ENCODE measurements at places on chromosomes 3 and 15. TPM values are rescaled to one million over a fixed set of nuclear protein-coding genes. Genes with fewer than 3 reads are reported as not detected.

GRCh38 chr15:88913850-88914169, 631 bp upstream of the MFGE8 start:
- H3K36me3 ChIP-seq = peaks cover 28% of the 10 kb centered on the region
- no peak for DNase-seq
- peak overlapping the region; percentile 98 for H3K4me3 ChIP-seq
- H3K4me1 ChIP-seq = peaks cover 8% of the 10 kb centered on the region
- no peaks in the 10 kb centered on the region for H3K27me3 ChIP-seq

GRCh38 chr3:127038466-127038865, 55.6 kb downstream of the PLXNA1 start:
- no peaks in the 10 kb centered on the region for H3K27me3 ChIP-seq
- no peak for DNase-seq
- H3K4me1 ChIP-seq = peaks cover under 1% of the 10 kb centered on the region
- H3K4me3 ChIP-seq = no peak overlapping the region

DNA sequence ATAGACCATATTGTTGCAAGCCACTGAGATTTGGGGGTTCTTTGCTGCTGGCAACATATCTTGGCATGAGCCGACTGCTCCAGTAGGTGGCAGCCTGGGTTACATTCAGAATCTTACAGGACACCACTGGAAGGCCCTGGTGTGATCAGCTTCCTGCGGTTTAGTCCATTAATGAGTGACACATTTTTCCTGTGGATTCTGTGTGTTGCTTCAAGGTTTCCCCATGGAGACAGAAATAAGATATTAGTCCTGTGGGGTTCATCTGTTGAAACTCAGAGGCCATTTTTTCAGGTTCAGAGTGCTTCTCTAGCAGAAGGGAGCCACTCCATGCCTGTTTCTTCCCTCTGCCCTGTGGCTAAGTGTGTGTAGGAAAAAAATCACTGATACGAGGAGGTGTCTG, 116.2 kb downstream of the MFSD1 start:
- H3K27ac ChIP-seq = no peak overlapping the region
- H3K27me3 ChIP-seq = no peaks in the 10 kb centered on the region
- no peak overlapping the region for H3K4me3 ChIP-seq
- H3K4me1 ChIP-seq = no peaks in the 10 kb centered on the region

DNA sequence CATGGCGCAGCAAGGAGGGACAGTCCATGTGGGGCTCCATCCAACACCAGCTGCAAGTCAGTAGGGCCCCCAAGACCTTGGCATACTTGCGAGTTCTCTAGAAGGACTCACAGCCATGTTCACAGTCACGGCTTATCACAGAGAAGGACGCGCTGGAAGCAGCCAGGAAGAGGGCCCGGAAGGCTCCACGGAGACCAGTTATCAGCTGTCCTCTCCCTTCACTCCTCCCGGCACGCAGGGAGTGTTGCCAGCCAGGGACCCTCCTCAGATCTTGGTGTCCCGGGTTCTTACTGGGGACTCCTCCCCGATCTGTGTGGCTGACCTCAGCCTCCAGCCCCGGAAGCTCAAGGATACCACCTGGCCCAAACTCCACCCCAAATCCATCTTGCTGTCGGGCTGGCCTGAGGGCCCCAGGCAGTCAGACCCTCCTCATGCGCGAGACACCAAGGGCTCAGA, 68.0 kb downstream of the SLTM start:
- H3K36me3 ChIP-seq = peaks cover 17% of the 10 kb centered on the region
- H3K4me1 ChIP-seq = no peaks in the 10 kb centered on the region
- no peak overlapping the region for H3K27ac ChIP-seq
- H3K4me3 ChIP-seq = no peak overlapping the region

DNA sequence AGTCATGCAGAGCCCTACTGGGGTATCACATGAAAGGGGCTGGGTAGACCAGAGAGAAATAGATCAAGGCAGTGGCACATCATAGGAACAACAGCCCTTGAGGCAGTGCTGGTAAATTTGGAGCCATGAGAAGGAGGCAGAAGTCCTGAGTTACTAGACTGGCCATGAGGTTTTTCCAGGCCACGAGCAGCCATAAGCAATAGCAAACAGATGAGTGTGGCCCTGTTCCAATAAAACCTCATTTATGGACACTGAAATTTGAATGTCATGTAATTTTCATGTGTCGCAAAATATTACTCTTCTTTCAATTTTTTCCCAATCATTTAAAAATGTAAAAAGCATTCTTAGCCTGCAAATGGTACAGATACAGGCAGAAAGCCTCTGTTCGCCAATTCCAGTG, 28.1 kb upstream of the LRRN1 start:
- H3K4me3 ChIP-seq = no peak overlapping the region
- no peaks in the 10 kb centered on the region for H3K4me1 ChIP-seq
- no peaks in the 10 kb centered on the region for H3K27me3 ChIP-seq
- no peaks in the 10 kb centered on the region for H3K36me3 ChIP-seq
- no peak overlapping the region for H3K27ac ChIP-seq
- no peak for DNase-seq

DNA sequence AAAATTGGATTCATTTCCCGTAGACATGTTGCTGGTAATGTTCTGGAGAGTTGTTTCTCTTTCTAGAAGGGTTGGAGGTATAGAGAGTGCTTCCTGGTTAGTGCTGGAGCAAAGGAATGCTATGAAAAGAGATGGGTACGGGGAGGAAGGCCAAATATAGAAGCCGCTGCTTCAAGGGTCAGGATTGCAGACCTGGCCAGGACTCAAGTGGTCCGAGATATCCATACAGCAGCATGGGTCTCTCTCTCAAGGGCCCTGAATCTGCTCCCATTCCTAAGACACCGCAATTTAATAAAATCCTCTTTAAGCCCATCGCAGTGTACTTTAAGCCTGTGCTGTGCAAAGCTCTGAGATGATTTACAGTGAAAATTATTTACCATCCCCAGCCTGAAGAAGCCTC, 287.0 kb downstream of the FAM43A start:
- H3K27me3 ChIP-seq = no peaks in the 10 kb centered on the region
- no peaks in the 10 kb centered on the region for H3K4me1 ChIP-seq
- H3K27ac ChIP-seq = no peak overlapping the region

DNA sequence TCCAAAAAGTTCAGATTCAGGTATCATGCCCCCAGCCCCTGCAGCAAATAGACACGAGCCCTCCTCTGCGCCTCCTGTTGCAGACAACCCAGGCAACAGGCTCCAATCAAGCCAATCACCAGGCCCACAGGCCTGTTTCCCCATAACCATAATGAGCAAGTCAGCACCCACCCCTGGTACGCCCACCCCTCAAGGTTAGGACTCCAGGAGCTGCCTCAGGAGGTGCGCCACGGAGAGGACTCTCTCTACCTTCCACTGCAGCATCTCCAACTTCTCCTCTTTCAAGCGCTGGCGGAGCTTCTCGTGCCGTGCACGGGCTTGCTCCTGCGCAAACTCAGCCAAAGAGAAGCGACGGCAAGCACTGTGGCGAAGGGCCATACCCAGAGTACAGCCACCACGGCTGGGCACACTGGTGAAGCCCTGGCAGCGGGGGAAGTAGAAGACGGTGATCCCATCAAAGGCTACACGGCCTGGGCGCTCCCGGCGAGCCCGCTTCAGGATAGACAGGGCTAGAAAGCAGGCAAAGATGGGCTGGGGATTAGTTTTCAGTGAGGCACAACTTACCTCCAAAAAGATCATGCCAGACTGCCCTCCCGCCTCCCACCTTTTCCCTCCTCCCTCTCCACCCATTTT, 8.5 kb downstream of the CSRNP1 start:
- peak; percentile 18 for DNase-seq
- no peak overlapping the region for H3K27ac ChIP-seq
- H3K4me1 ChIP-seq = peaks cover 16% of the 10 kb centered on the region
- H3K36me3 ChIP-seq = peaks cover 56% of the 10 kb centered on the region
- H3K4me3 ChIP-seq = no peak overlapping the region
- no peaks in the 10 kb centered on the region for H3K27me3 ChIP-seq

CRABP1 gene
- total RNA-seq = 93.0 TPM

IGF2BP2 gene
- 130 TPM for total RNA-seq

ADAMTS17 gene
- total RNA-seq = 2.9 TPM

RHO gene
- not detected for total RNA-seq

Measured in H9 (cell line).